ENCODE measurements at places on chromosomes 7 and 10.

GRCh38 chr7:80181411-80181810, 46.8 kb downstream of the GNAI1 start:
- DNase-seq = no peak

GRCh38 chr10:77021966-77022490, 615.6 kb downstream of the KCNMA1 start:
- DNase-seq = no peak

DNA sequence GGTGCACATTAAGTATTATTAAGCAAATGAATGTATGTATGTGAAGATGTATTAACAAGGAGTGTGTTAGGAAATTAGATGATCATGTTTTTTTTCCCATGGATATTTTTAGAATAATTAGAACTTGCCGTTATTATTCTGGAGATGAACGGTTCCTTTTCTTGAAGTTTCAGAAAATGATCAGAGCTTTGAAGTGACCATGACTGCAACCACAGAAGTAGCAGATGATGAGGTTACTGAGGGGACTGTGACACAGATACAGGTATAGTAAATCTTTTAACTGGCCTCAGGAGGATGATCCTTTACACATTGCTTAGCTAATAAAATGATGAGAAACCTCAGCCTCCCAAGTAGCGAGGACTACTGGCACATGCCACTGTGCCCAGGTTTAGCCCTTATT, 18.6 kb downstream of the DMTF1 start:
- DNase-seq = no peak

- DNase-seq = no peak
Observed at GRCh38 chr7:801940-802381, 30.3 kb upstream of the SUN1 start.

DNA sequence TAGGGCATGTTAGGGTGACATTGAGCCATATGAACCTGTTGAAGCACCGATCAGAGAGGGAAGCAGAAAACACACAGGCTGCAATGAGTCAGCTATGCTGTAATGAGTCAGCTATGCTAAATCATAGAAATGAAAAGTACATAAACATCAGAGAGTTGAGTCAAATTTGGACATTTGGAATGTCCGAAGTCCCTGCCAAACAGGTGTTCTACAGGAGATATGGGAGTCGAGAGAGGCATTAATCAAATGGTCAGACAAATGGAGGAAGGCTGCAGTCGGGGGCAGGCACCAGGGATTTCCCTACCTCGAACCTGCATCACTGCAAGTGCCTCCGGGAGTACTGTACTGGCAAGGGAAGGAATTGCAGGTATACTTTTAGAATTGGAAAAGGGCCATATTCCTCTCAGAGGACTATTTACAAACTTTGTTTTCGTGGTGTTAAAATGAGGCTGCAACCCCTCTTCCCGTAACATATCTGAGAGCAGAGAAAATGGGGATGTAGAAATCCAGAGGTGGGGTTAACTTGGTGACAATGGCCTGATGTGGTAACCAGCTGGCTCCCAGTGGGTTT, 8.8 kb upstream of the ZC3HAV1 start:
- no peak for DNase-seq

DNA sequence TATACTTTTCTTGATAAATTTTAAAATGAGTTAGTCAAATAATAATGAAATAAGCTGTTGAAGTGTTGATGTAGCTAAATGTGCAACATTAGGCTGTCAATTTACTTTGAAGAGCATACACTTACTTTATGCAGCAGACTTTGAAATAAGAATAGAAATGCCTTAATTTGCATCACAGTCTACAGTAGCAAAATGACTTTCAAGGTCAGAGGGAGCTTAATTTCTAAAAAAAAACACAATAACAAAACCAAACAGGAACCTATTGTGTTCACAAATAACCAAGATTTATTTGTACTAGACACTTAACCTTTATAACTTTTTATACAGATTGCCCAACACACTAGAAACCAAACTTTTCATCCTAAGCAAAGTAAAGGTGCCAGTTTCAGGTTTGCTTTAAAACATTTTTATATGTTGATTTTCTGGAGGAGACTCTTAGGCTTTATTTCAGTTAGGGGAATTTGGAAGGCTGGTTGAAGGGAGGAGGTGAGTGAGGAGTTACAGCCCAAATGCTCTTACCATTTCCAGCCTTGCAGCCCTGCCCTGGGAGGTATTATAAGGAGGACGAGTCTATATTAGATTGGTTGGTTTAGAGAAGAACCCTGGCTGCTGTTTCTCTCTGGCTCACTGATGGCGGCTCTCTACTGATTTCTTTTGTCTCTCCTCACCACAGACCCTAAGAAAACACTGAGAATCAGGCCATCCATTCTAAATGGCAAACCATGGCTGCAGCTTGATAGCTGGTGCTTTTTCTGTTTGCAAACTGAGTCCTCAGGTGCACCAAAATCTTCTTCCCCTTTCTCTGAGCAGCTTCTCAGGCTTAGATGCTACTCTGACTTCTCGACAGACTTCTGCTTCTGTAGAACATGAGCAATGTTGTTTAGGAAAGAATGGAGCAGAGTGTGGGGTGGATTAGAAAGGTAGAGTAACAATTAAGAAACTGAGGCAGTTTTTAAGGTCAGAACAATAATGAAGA, 55.2 kb upstream of the RPA3 start:
- DNase-seq = no peak

DNA sequence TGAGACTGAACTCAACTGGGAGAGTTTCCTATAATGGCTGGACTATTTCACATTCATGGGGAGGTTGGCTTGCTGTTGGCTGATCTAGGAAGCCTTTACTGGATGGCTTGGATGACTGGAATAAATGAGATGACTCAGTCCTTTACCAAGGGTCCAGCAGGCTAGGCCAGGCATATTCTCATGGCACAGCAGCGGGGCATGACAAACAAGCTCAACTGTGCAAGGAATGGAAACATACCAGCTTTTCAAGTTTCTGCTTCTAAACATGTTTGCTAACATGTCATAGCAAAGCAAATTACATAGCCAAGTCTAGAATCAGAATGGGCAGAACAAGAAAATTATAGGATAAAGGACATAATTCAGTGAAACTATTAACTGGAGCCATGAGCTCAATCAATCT, 46.8 kb upstream of the CRTAC1 start:
- no peak for DNase-seq

DNA sequence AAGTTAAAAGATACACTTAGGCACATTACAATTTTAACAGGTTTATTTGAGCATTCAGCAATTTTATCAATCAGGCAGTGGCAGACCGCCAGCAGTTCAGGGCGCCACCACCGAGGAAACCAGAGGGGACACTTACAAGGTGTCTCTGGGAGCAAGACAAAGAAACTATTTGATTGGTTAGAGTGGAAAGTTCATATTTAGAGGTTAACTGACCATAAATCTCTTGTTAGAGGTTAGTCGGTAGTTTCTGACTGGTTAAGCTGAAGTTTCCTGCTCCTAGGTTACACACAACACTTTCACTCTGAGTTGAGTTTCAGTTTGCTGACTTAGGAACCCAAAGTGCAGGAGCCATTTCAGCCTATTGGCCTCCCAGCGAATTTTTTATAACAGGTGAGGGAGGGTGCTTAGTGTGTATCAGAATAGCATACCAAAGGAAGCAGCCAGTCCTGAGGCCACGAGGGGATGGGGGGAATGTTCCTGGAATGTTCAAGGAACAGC, 10.8 kb upstream of the PVRIG start:
- peak; percentile 54 for DNase-seq

GRCh38 chr10:82278401-82279182, 403.6 kb downstream of the NRG3 start:
- DNase-seq = no peak

GRCh38 chr10:60799971-60800650, 21.8 kb downstream of the CDK1 start:
- no peak for DNase-seq

- DNase-seq = no peak
Observed at GRCh38 chr10:102202386-102202785, 23.7 kb upstream of the ELOVL3 start.

GRCh38 chr7:139687980-139688632, 89.7 kb downstream of the HIPK2 start:
- DNase-seq = no peak

DNA sequence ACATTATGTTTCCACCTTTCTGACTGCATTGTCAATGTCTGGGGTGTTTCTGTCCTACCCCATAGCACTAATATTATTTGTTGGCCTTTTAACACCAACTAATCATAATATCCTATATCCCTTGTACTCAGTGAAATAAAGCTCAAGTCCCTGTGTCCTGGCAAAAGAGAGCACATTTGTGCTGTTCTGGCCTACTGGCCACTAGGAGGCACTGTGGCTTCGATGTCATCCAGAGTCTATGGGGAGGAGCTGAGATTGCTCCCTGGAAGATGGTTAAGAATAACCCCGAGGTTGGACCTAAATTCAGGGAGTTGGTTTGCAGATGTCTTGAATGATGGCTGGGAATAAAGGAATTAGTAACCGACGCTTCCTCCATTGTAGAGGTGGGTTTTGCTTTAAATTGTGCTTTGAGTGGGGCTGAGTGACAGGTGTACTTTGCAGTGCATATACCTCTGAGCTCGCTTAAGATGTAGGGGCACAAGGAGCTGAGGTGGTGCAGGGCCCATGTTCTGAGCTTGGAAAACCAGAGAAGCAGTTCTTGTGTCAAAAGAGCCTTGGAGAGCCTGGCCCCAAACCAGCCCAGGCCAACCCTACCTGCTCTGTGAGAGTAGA, 191.2 kb upstream of the PRSS1 start:
- DNase-seq = peak; percentile 59

- DNase-seq = no peak
Observed at GRCh38 chr10:14534152-14534551, 203.4 kb upstream of the FRMD4A start.

GRCh38 chr7:83579740-83580139, 69.2 kb downstream of the SEMA3E start:
- no peak for DNase-seq

GRCh38 chr7:120825576-120825975, 32.4 kb downstream of the TSPAN12 start:
- DNase-seq = no peak

GRCh38 chr7:36002900-36003299, 150.2 kb upstream of the EEPD1 start:
- DNase-seq = no peak

- no peak for DNase-seq
Observed at GRCh38 chr7:55245271-55245723, 119.8 kb upstream of the LANCL2 start.

GRCh38 chr7:121744319-121744718, 128.6 kb upstream of the PTPRZ1 start:
- no peak for DNase-seq

- DNase-seq = peak; percentile 47
Observed at GRCh38 chr10:63236113-63236935, 103.2 kb downstream of the NRBF2 start.

DNA sequence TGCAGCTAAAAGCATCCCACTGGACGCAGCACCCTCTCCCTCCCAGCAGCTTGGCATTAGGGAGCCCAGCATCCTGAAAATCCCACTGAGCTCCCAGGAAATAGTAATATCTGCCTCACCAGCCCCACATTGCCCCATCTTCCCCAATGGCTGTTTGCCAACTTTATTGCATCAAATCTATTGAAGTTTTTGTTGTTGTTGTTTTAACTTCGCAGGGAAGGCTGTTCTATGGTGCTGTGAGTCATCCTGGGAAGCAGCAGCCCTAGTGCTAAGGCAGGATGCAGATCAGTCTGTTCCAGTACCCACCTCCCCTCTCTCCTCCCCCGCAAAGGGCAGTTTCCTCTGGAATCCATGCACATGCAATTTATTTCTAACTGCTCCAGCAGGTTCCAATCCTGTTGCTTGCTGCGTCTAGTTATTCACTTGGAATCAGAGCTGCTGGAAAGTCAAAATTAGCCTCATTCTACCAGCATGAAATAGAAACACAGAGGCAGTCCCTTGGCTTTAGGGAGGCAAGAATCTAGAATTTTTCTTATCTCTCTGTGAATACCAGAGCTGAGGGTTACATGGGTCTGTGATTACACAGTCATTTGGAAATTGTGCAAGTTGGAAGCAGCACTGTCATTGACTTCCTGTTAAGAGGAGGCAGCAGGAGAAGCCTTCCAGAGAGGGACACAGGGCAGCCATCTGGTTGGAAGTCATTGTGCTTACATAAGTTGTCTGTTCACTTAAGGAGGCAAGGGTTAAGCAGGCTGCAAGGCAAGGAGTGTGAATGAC, 115.9 kb upstream of the CACUL1 start:
- DNase-seq = no peak

- no peak for DNase-seq
Observed at GRCh38 chr7:2357571-2357970, 2.9 kb downstream of the EIF3B start.

GRCh38 chr7:114652041-114652440, 237.4 kb downstream of the FOXP2 start:
- no peak for DNase-seq

DNA sequence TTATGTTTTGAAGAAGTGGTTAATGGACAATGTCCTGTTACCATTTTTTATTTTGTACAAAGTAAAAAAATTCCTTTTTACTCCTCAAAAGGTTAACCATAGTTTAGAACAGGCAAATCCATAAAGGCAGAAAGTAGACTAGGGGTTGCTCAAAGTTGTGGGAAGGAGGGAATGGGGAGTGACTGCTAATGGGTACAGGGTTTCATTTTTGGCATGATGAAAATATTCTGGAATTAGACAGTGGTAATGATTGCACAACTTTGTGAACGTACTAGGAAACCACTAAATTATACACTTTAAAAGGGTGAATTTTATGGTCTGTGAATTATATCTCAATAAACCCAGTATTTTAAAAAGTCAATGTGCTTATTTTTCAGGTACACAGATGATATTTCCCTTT, 35.4 kb upstream of the CDK14 start:
- no peak for DNase-seq

DNA sequence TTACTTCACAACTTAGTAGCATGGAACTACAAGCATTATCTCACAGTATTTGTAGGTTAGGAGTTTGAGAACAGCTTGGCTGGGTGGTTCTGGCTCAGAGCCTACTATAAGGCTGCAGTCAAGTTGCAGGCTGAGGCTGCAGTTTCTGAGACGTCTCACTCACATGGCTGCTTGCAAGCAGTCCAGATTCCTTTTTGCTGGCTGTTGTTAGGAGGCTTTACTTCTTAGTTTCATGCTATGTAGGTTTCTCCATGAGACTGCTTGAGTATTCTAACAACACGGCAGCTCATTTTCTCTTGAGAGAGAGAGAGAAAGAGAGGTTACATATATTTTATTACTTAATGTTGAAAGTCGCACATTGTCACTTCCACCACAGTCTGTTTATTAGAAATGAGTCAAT, 1073.9 kb downstream of the NXPH1 start:
- DNase-seq = no peak

DNA sequence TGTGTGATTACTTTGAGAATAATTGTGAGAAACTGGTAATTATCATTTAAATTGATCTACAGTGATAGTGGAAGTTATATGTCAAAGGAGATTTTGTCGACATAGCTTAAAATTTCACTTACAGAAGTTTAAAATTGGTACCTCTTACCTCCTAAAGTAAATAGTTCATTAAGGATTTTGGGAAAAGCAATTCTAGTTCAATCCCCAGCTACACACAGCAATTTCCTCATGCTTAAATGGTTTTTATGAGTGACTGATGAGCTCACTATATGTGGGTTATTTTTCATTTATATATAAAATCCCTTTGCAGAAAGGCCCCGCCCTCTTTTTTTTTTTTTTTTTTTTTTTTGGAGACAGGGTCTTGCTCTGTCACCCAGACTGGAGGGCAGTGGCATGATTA, 12.7 kb downstream of the KMT2E start:
- DNase-seq = no peak

Data from CD4-positive, alpha-beta T cell treated with Interleukin-21 for 1 hour (primary cell).